ENCODE measurements at places on chromosomes 4 and X. TPM values are rescaled to one million over a fixed set of nuclear protein-coding genes. Genes with fewer than 3 reads are reported as not detected.

The F8A2 gene
- 2.6 TPM for total RNA-seq

DNA sequence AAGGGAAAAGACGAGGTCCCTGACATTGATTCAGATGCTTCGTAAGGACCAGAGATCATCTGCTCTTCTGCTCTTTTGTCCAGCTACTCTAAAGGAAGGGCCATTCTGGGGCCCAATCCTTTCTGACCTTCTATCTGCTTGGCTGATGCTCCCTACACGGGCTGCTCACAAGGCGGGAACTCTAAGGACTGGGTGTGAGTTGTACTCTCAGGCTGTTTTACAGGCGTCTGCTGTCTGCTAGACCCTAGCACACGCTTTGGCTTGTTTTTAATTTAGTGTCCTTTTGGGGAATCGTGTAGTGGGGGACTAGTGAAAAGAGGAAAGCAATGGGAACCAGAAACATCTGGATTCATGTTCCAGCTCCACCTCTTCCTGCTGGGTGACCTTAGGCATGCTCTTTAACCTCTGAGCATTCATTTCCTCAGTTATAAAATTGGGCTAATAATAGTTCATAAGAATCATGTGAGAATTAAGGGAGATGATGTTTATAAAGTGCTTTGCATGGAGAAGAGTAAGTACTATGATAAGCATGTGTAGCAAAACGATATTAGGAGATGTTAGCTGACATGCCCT is 53.1 kb downstream of the CASP3 start:
- no peak for DNase-seq

GRCh38 chrX:109934935-109935334 is 68.0 kb upstream of the TMEM164 start:
- DNase-seq: no peak

- no peak for DNase-seq
Measured at GRCh38 chrX:44733931-44734330, 109.9 kb upstream of the DUSP21 start.

GRCh38 chr4:180581061-180581460 is 1662.1 kb upstream of the TENM3 start:
- no peak for DNase-seq

DNA sequence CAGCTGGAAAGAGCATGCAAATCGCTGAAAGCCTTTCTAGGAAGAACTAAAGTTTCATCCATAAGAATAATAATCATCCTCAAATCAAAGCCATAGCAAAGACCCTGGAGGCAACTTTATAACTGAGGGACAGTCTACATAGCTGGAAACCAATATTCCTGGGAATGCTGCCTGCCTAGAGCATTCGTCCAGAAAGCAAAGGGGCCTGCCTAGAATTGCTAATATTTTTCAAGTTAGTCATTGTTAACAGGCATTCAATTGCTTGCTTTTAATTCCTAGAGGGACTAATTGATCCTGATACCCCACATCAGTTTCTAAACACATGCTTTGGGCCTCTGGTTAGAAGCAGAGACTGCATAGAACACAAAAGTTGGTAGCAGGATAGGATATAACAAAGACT is 4.2 kb upstream of the PPARGC1A start:
- DNase-seq: no peak

- DNase-seq: no peak
Measured at GRCh38 chr4:148514581-148514980, 72.4 kb upstream of the NR3C2 start.

The ZNF518B gene
- total RNA-seq: 24.7 TPM

DNA sequence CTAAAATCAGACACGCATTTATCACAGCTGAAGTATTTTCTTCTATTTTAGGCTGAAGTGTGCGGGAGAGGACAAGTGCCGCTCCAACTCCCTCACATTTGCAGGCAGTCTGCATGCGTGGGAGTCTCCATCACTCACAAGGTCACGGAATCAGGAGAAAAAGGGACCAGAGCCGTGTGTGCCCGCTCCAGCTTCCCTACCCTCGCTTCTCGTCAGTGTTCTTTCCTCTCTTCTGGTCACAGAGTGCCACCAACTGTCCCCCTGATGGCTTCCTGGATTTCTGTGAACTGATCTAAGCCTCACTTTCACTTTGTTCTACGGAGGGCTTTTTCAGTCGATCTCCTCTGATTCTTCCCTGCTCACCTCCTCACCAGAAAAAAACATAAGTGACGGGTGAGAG is 407.4 kb upstream of the AADAT start:
- DNase-seq: no peak

The RNF150 gene
- 14.8 TPM for total RNA-seq

GRCh38 chr4:2535376-2536192 is 863 bp upstream of the FAM193A start:
- DNase-seq: no peak

The MSX1 gene
- total RNA-seq: 8.5 TPM

The ADGRG2 gene
- total RNA-seq: 0.66 TPM

- no peak for DNase-seq
Measured at GRCh38 chr4:105563352-105563751, 10.9 kb downstream of the ARHGEF38 start.

- DNase-seq: no peak
Measured at GRCh38 chr4:184355111-184355604, 119.2 kb downstream of the IRF2 start.

The DUX4 gene
- total RNA-seq: not detected

- no peak for DNase-seq
Measured at GRCh38 chr4:20618731-20619130, 81.5 kb upstream of the PACRGL start.

The CDX4 gene
- not detected for total RNA-seq

- peak; percentile 52 for DNase-seq
Measured at GRCh38 chrX:39759526-39760224, 338.1 kb downstream of the BCOR start.

- no peak for DNase-seq
Measured at GRCh38 chrX:8607326-8607725, 124.6 kb downstream of the ANOS1 start.

- DNase-seq: no peak
Measured at GRCh38 chrX:74434336-74434735, 13.0 kb downstream of the SLC16A2 start.

All from breast epithelium (tissue), 4 donors.